ENCODE measurements at places on chromosomes 4 and X.

- DNase-seq = no peak
Measured at GRCh38 chr4:71296945-71297344, 41.9 kb upstream of the SLC4A4 start.

GRCh38 chr4:140004549-140004895 lies 149.5 kb downstream of the MAML3 start:
- peak; percentile 8 for DNase-seq

- peak; percentile 6 for DNase-seq
Measured at GRCh38 chrX:57137501-57137900, 304 bp upstream of the SPIN2A start.

DNA sequence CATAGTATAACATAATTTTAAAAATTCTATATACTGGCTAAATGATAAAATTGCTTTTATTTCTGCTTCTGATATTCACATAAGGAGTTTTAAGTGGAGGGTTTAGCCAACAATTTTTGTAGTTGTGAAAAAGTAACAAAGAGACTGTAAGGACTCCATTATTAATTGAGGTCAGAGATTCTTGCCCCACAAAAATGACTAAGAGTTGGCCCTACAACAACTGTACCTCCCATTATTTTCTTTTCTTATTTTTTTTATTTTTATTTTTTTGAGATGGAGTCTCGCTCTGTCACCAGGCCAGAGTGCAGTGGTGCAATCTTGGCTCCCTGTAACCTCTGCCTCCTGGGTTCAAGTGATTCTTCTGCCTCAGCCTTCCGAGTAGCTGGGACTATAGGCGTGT lies 9.4 kb upstream of the ADH1B start:
- DNase-seq = no peak

- DNase-seq = no peak
Measured at GRCh38 chr4:182405087-182405486, 161.9 kb downstream of the TENM3 start.

- DNase-seq = no peak
Measured at GRCh38 chrX:154548028-154548316, 552 bp downstream of the IKBKG start.

DNA sequence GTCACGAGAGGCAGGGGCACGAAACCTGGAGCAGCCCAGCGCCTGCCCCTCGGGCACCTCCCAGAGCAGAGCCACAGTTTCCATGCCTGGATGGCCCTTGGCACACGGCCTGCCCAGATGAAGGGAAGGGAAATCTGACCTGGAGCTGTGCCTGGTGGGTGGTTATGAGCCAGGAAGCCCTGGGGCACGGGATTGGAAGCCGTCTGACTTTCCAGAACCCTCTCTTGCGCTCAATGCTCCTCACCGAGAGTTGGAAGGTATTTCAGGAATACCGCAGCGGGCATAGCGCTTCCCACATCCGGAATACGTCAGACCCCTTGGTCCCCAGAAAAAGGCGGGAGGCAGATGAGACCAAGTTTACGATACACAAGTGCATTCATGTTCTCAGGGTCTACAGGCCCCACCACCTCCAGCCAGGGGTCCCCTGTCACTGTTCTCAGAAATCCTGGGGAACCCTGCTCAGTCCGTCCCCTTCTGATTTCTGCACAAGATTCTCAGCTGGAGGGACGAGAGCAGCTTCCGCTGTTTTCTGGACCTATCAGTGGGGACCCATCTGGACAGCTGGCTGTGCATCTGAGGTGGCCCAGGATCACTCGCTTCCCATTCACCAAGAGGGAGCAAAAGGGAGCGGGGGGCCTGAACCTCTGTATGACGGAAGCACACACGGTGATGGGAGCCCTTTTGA lies 172.9 kb downstream of the AFAP1 start:
- no peak for DNase-seq

GRCh38 chr4:48986654-48987164 lies 634 bp downstream of the CWH43 start:
- no peak for DNase-seq

DNA sequence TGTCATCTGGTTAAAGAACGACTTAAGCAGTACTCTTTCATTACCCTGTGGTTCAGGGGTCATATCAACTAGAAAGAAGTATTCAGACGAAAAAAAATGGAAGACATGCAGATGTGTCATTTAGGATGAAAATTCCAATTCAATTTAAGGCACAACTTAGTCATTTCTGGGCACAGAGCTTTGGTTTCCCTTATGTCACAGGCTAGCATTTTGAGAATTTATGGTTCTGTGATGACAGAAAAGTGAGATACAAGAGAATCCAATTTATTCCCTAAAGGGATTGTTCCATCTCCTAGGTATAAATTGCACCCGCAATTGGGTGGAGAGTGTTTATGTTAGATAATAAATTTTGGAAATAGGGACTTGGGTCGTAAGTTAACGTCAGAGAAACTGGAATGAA lies 306.6 kb downstream of the STK32B start:
- DNase-seq = no peak

GRCh38 chr4:181611946-181612600 lies 631.1 kb upstream of the TENM3 start:
- DNase-seq = no peak

- DNase-seq = peak; percentile 75
Measured at GRCh38 chr4:94889946-94890345, 132.2 kb downstream of the BMPR1B start.

DNA sequence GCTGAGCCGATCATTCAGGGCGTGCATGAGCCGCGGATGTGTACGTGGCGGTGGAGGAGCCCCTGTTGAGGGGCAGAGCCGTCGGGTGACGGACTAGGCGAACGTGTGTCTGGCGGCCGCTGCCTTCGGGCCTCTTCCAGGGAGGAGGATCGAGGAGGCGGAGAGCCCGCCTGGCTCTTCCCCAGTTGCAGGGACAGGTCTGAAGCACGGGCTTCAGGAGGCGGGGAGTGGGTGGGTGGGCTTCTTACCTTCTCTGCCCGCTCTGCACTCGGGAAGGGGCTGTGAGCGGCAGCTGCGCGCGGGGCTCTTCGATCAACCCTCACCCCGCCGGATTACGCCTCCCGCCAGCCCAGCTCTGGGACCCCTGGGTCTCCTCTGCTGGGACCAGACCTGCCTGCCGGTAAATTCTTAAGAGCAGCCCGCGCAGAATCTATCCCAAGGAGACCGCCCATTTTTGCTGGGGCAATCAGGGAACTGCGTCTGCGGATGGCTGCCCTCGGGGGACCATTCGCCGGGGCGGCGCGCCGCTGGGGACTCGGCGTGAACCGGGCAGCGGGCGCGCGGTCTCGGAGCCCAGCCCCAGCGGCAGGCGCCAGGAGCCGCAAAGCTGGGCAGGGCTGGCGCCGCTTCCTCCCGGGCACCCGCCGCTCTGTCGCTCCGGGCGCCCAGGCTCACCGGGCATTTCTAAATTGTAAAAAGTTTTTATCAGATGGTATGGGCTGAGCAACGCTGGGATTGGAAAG lies 4.9 kb downstream of the PLAC8 start:
- DNase-seq = peak; percentile 25

DNA sequence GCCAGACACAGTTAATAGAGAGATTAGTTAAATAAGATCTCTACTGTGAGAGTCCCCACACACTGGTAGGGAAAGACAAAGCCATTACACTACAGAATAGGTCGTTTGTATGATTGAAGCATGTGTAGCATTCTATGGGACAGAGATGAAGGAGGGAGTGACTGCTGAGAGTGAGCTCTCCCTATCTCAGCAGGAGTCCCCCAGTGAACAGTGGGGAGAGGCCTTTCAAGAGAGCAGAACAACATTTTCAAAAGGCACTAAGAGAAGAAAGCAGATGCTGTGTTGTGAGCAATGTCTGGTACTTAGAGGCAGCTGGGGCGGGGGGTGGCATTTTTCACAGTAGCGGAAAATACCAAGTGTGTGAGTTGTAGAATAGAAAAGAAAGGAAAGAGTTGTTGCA lies 413.6 kb downstream of the AFF2 start:
- no peak for DNase-seq

GRCh38 chr4:52638717-52639116 lies 20.4 kb downstream of the USP46 start:
- DNase-seq = no peak

GRCh38 chr4:120052856-120053255 lies 13.8 kb downstream of the MAD2L1 start:
- DNase-seq = peak; percentile 92

GRCh38 chr4:14582677-14583076 lies 419.6 kb upstream of the CPEB2 start:
- DNase-seq = peak; percentile 7

GRCh38 chr4:78247536-78248285 lies 190.6 kb downstream of the FRAS1 start:
- peak; percentile 14 for DNase-seq

DNA sequence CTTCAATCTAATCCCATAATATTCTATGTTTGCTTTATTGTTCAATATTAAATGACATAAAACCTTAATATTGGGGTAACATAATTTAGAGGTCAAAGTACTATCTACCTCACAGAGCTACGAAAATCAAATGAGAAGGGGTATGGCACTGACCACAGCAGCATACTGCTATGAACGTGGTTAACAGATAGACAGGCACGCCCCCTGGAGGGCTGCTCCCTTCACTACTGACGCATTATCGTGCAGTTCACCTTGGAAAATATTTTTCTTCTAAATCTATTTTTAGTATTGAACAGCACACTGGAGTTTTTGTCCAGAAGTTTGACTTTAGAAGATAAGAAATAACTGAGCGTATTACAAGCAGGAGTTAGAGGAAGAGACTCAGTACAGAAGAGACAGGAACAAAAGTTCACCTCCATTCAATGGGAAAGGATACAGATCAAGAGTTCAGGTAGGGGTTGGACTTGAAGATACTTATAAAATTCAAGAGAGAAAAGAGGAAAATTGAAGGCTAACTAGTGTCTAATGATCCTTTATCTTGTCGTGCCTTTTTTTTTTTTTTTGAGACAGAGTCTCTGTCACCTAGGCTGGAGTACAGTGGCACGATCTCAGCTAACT lies 22.7 kb downstream of the MAP9 start:
- peak; percentile 27 for DNase-seq

- no peak for DNase-seq
Measured at GRCh38 chr4:173434231-173434630, 35.3 kb upstream of the SCRG1 start.

DNA sequence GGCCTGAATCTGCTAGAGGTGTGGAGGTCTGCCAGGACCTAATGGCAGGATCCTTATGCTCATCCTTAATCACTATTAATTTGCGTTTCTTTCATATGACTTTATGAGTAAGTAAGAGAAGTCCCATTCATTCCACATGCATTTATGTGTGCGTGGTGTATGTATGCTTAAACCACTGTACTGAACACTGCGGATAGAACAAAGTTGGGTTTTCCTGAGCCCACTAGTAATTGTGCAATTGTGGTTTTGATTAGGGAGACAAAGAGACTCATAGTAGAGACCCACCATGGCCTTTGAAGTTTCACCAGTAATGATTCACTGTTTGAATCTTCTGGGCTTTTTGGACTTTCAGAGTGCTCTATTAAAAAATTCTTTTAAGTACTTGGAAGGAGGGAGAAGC lies 498.5 kb upstream of the DIPK2B start:
- no peak for DNase-seq

DNA sequence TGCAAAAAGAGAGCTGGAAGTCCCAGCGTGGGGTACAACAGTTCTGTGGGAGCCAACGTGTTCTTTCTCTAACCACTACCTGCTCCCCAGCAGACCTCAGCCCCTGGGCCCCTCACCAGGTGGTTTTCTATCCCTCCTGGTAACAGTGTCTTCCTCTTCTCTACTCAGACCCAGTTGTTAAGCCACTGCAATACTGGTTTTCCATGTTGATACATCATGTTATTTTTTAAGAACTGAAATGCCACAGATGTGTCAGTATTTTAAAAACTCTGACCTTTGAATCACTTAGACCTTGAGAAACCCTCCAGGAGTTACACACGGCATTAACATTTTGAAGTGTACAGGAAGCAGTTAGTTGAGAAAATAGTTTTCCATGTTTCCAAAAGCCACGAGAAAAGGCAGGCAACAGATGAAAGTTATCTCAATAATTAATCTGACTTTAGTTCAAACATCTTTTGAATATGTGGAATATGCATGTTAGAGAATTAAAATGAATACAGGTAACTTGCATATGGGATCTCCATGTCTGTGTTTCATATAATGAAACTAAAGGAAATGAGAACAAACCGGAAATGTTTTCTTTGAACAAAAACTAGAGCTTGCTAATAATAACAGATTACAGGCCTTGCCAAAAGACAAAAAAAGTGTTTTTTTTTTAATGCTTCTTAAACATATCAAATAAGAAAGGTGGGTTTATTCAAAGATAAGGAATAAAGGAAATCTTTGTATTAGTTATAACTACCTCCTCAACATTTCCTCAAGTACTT lies 108.8 kb downstream of the ZNF827 start:
- DNase-seq = no peak

DNA sequence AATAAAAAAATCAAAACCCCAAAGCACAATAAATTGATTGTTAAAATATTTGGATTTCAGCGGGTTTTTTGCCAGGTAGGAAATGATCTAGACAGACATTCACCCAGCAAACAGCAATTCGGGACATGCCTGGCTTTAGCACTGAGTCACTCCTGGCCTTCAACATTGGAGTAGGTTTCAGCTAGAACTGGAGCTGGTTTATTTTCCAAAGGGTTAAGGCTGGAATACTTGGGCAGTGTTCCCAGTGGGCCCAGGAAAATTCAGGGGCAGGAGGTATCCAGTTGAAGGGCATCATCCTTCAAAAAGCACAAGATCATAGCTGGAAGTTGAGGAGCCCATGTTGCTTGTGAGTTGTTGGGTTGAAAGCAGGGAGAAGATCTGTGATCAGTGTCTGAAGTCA lies 41.0 kb downstream of the TXLNG start:
- no peak for DNase-seq

- no peak for DNase-seq
Measured at GRCh38 chrX:83422836-83423235, 85.3 kb upstream of the POU3F4 start.

DNA sequence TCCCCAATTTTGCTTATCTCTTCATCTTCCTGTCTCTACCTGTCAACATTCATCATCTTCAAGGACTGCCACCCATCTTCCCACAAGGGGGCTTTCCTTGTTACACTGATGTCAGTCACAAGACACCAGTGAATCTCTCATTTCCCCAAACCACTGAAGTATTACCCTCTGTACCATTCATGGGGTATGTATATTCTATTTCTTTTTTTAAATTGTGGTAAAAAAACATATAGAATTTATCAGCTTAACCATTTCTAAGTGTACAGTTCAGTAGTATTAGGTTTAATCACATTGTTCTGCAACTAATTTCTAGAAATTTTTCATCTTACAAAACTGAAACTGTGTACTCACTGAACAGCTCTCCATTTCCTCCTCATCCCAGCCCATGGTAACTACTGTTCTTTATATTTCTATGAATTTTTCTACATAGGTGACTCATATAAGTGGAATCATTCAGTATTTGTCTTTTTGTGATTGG lies 98.6 kb downstream of the LARP7 start:
- no peak for DNase-seq

GRCh38 chr4:41991916-41992767 lies 1.8 kb downstream of the SLC30A9 start:
- no peak for DNase-seq

- DNase-seq = no peak
Measured at GRCh38 chr4:77712675-77713074, 106.5 kb downstream of the CNOT6L start.

GRCh38 chr4:95263391-95263790 lies 285.4 kb downstream of the UNC5C start:
- DNase-seq = no peak

All from renal cortical epithelial cell (primary cell).